ENCODE measurements at places on chromosomes 11 and 22. TPM values are rescaled to one million over a fixed set of nuclear protein-coding genes. Genes with fewer than 3 reads are reported as not detected.

Gene BDNF
- not detected for total RNA-seq

DNA sequence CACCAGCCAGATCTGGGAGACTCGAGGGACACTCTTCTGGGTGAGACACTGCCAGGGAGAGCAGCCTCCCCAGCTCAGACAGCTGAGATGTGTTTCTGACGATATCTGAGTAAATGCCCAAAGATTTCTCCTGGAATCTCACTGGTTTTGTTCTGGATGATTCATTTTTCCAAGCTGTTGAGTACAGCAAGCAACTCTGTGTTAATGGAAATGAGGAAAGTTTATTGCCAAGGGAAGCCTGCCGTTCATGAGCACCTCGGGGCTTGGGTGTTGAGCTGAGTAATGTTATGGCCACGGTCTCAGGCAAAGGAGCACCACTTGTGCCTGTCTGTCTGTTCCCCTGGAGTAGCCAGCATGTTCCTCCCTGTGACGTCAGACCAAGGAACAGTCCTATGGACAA is 1132.4 kb downstream of the BRD1 start:
- H3K27ac ChIP-seq = no peak overlapping the region
- no peaks in the 10 kb centered on the region for H3K4me1 ChIP-seq
- DNase-seq = no peak
- H3K4me3 ChIP-seq = no peak overlapping the region

Gene GRIA4
- not detected for total RNA-seq

GRCh38 chr11:91639359-91639758 is 585.3 kb upstream of the FAT3 start:
- H3K27me3 ChIP-seq = no peaks in the 10 kb centered on the region
- H3K27ac ChIP-seq = no peak overlapping the region
- no peak for DNase-seq
- no peaks in the 10 kb centered on the region for H3K4me1 ChIP-seq

Gene GGT5
- total RNA-seq = not detected

- H3K27me3 ChIP-seq = no peaks in the 10 kb centered on the region
- no peak overlapping the region for H3K27ac ChIP-seq
- DNase-seq = peak; percentile 91
- H3K4me3 ChIP-seq = no peak overlapping the region
Observed at GRCh38 chr11:95705485-95706124, 84.0 kb downstream of the FAM76B start.

- H3K4me1 ChIP-seq = peaks cover 23% of the 10 kb centered on the region
- no peak overlapping the region for H3K4me3 ChIP-seq
- peaks cover 6% of the 10 kb centered on the region for H3K36me3 ChIP-seq
- H3K27ac ChIP-seq = no peak overlapping the region
- DNase-seq = no peak
Observed at GRCh38 chr11:121032546-121032945, 8.6 kb downstream of the TBCEL start.

GRCh38 chr11:95725196-95725595 is 64.4 kb downstream of the FAM76B start:
- no peak overlapping the region for H3K27ac ChIP-seq
- H3K36me3 ChIP-seq = no peaks in the 10 kb centered on the region
- H3K4me3 ChIP-seq = no peak overlapping the region
- no peaks in the 10 kb centered on the region for H3K27me3 ChIP-seq
- no peak for DNase-seq
- H3K4me1 ChIP-seq = peaks cover 4% of the 10 kb centered on the region

DNA sequence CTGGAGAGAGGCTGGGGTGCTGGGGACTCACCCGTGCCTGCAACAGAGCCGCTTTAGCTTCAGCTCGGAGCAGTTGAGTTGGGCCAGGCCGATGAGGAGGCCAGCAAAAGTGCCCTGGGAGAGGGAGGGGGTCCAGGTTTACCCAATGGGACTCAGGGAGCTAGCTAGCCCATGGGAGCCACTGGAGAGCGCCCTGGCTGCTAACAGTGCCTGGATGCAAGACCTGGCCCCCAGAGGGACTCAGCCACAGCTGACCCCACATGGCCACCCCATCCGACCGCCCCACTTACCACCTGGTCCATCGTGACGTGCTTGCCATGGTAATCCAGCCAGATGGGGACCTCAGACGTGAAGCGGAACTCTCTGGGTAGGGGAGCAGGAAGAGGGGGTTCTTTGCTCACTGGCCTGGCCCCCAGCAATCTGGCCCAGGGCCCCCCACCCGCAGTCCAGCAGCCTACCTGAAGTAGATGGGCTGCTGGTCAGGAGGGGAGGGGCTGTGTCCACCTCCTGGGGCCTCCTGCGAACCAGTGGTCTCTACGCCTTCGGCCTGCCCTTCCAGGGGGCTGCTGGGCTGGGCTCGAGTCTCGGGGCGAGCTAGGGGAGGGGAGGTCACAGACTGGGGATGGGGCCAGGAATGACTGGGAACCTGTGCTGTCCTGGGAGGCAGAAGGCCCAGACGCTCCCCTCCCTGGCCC is 19.1 kb upstream of the EHD1 start:
- no peaks in the 10 kb centered on the region for H3K27me3 ChIP-seq
- no peak for DNase-seq
- no peak overlapping the region for H3K27ac ChIP-seq
- H3K4me1 ChIP-seq = peaks cover 25% of the 10 kb centered on the region
- H3K4me3 ChIP-seq = no peak overlapping the region

Gene RBMXL2
- total RNA-seq = not detected

DNA sequence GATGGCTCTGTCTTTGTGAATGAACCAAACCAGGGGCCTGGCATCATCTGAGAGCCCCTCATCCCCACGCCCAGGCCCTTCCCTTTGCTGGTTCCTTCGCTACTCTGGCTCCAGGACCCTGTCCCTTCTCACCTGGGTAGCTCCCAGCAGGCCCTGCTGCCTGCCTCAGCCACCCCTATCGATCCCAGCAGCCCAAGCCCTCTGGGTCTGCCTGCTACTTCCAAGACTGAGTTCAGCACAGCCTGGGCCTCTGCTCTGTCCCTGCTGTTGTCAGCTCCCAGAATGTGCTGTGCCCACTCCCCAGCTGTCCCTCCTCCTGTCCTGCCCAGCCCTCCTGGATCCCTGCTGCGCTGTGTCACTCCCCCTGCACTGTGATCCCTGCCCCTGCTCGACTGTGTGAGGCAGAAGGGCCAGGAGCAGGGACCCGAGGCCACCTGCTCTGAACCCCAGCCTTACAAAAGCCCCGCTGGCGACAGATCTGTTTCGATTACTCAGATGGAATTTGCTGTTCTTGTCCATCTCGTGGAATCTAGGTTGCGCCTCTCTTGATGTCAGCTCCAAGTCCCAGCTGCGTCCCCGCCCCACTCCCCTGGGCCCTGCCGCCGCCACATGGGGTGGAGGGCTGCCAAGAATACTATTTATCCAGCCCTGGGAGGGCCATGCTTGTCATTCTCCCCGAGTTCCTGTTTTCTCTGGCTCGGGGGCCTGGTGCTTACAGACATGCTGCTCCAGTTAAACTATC is 13.0 kb downstream of the MRPL21 start:
- no peak overlapping the region for H3K27ac ChIP-seq
- H3K36me3 ChIP-seq = peaks cover 35% of the 10 kb centered on the region
- no peaks in the 10 kb centered on the region for H3K27me3 ChIP-seq
- no peak for DNase-seq
- peaks cover 2% of the 10 kb centered on the region for H3K4me1 ChIP-seq

Gene SHANK3
- 0.07 TPM for total RNA-seq
